ENCODE measurements at places on chromosomes 11 and 22.

- DNase-seq, result peak; percentile 56
These were observed 55.3 kb downstream of the NFAM1 start for GRCh38 chr22:42376711-42377554.

- no peak for DNase-seq
These were observed 113.9 kb downstream of the RPS6KA4 start for GRCh38 chr11:64472593-64473455.

GRCh38 chr22:21778705-21779363, 43.2 kb upstream of the YPEL1 start:
- no peak for DNase-seq

DNA sequence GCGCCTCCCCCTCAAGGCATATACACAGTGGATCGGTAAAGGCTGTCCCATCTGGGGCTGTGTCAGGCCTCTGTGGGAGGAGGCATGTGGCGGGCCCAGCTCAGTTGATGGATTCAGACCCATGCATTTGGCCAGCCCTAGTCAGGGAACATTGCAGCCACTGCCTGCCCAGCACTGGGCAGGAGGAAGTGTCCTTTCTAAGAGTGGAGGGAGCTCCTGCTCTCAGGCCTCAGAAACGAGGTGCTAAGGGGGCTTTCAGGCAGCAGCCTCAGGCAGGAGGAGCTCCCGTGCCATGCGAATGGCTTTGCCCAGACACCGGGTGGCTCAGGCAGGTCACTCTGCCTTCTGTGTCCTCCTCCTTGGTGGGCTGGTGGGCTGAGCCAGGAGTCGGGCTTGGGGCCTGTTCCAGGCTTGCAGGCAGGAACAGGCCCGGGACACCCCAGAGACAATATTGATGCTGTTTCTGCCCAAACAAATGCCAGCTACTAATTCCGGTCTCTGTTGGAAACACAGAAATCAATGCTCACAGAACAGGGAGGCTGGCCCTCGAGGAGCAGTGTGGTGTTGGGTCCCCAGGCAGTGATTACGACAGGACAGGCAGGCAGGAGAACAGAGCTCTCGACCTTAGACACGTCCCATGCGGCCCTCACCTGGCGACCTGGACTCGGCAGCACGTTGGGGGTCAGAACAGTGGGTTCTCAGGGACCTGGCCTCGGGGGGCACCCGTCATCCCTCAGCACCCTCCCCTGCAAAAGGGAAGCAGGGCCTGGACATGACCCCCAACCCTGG, 42.3 kb upstream of the CCDC188 start:
- no peak for DNase-seq

DNA sequence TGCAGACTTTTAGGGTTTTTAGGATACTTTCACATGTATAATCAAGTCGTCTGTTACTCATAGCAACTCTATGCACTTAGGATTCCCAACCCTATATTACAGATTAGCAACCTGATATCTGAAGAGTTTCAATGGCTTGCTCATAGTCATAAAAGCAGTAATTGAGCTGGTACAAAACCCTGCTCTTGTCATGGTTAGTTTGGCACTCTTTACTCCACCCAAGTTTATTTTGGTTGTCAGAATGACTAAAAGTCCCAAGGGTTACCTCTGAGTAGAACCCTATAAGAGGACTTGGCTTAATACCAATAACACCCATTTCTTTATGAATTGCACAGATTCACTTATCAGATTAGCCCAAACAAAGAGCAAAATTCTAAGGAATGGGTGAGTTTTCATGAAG, 550.6 kb downstream of the SOX6 start:
- DNase-seq, result no peak
